Large intestine (tissue), 12 donors: ENCODE measurements at places on chromosomes 2 and 18.

GRCh38 chr2:103484906-103485305, 723.1 kb downstream of the TMEM182 start:
- no peak for DNase-seq

DNA sequence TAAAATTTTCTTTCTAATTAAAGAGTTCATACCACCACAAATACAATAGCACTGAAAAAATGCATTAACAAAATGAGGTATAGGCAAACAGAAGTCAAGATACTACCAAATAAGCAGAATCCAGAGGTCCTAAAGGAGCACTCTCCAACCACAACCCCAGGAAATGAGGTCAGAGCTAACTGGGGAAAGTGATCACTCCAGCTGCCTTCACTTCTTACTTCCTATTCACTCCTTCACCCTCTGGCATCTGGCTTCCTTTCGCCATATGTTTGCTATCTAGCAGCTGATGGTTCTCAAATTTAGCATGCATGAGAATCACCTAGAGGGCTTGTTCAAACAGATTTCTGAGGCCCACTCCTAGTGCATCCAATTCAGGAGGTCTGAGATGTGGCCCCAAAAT, 212.6 kb upstream of the ACVR2A start:
- DNase-seq = no peak

DNA sequence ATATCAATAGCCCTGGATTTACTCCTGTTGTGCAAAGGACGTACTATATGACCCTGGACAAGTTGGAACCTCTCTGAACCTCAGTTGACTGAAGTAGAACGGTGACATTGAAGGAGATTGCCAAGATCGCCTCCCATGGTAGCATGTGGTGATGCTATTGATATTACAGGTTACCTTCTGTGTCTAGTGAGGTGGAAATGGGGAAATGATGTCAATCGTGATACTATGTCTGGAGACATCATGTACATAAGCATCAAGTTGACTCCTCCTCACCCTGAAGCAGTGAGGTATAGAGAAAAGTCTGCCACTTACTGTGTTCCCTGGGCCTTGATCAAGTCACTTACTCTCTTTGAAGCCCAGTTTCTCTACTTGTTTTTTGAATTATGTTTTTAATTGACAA, 93.9 kb downstream of the KLF7 start:
- no peak for DNase-seq

DNA sequence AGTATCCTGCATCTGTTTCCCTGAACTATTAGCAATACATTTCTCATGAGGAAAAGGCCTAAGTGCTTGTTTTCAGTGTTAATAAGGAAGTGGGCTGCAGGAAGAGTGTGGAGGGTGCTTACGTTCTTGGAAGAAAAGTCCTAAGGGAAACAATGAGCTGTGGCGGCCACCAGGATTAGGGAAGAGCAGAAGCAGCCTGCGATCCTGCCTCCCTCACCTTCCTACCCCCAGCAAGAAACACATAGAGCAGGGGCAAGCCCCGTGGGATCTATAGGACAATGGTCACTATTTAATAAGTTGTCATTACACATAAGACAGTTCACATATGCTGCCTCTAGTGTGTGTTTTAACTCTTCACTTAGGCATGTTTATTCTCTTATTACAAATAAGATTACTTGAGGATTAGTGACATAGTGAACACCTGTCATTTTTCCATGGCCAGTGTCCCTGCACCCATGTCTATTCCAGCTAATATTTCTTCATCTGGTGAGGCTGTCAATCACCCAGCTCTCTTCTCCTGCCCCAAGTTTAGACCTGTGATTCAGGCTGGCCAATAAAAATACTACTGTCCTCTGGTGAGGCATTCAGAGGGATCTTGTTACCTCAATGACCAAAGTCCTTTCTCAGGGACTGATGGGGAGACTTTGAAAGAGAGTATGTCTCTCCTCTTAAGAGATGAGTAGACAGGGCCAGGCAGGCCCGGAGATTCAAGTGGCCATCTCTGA, 510.9 kb upstream of the CELF4 start:
- no peak for DNase-seq
